Activated T-helper 17 cell treated with anti-CD3 and anti-CD28 coated beads, Interleukin-2, amount 50 U/mL, for 72 hours (primary cell): ENCODE measurements at places on chromosomes 1 and 21.

- ATAC-seq = peak; percentile 40
Measured at GRCh38 chr1:113859478-113860175, 11.9 kb downstream of the PTPN22 start.

GRCh38 chr1:17606826-17607440, 67.4 kb downstream of the ARHGEF10L start:
- ATAC-seq = no peak

DNA sequence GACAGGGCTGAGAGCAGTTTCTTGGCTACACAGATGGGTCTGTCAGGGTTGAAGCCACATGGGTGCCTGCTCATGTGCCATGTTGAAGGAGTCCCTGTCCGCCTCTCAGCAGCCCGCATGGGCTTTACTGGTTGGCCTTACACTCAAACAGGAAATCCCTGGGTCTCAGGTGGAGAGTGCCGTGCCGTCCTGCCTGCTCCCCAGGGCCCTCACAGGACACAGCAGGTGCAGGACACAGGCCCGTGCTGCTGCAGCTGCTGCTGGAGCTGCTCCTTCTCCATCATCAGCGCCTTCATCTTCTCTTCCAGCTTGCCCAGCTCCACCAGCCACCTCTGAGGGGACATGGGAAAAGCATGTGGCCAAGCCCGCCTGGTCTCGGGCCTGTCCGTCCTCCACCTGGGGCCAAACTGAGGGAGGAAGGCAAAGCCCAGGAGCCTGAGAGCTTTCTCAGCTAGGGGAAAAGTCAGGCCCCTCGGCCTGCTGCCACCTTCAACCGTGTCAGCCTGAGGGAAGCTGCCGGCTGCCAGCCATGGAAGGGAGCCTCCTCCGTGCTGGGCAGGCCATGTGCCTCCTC, 5.5 kb downstream of the SLFNL1 start:
- ATAC-seq = no peak

GRCh38 chr1:34742667-34743270, 12.1 kb upstream of the GJB5 start:
- peak; percentile 92 for ATAC-seq

- ATAC-seq = no peak
Measured at GRCh38 chr1:76161451-76161850, 86.9 kb downstream of the ST6GALNAC3 start.
